IMR-90 (cell line): ENCODE measurements at places on chromosomes 3 and 15. TPM values are rescaled to one million over a fixed set of nuclear protein-coding genes. Genes with fewer than 3 reads are reported as not detected.

The PROK2 gene
- not detected in 2 replicates for total RNA-seq

The ITIH1 gene
- total RNA-seq, result not detected in 2 replicates

The STX19 gene
- not detected in 2 replicates for total RNA-seq

The MGLL gene
- 23.6 and 23.7 TPM in 2 replicates for total RNA-seq

The HCLS1 gene
- 0.54 and 0.56 TPM in 2 replicates for total RNA-seq

The ABCF3 gene
- total RNA-seq, result 35.0 and 36.9 TPM in 2 replicates

The CPNE9 gene
- total RNA-seq, result not detected in 2 replicates
